ENCODE measurements at places on chromosomes 11 and 22. TPM values are rescaled to one million over a fixed set of nuclear protein-coding genes. Genes with fewer than 3 reads are reported as not detected.
A peak's percentile ranks its signal among the peaks of the same experiment; 100 is the strongest.

DNA sequence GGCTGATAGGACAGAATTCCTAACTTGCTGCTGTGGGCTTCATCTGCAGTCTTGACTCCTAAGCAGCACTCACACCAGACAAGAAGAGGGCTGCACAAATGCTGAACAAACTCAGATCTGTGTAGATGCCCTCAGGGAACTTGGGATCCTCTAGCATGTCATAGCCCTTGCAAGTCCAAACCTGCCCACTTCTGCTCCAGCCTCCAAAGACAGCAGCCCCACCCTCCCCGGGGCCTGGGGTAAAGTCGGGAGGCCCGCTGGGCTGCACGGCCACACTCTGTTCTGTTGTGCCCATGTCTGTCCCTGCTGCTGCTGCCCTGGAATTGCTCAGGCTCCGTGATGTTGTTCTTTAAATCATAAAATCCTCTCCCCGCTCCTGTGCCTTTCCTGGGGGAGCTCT is 28.3 kb downstream of the DRD2 start:
- no peak overlapping the region for H3K4me3 ChIP-seq
- DNase-seq = no peak
- H3K27me3 ChIP-seq = no peaks in the 10 kb centered on the region
- H3K36me3 ChIP-seq = no peaks in the 10 kb centered on the region
- H3K27ac ChIP-seq = no peak overlapping the region

DNA sequence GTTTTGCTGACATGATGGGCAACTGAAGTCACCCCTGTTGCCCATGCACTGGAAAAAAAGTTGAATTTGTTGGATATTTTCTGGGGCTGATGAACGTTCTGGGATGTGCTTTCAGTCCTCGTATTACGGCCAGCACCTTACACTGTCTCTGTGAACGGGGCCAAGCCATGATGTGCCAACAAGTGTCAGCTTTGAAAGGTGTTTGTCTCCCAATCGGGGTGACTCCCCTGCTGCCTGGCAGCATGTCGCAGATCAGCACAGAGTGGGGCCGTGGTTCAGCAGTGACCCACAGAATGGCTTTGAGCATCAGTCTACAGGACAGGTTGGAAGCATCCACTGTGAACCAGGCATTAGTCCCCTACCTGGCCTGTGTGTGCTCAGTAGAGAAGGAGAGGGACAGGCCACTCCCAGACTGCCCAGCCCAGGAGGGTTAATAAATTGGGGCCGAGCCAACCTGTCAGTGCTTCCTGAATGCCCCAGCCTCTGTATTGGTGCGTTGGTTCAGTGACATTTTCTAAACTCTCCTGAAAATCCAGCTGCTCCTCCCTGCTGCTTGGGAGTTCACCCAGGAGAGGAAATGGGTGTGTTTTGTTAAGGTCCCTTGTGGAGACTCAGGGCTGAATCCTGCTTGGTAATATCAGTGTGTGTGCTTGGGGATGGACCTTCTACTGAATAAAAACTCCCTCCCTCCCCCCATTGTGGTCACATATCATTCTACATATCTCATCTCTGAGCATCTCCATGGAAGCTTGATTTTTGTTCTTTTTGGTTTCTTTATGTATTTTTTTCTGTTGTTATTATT is 50.7 kb upstream of the TTC12 start:
- no peaks in the 10 kb centered on the region for H3K27me3 ChIP-seq
- DNase-seq = no peak
- no peak overlapping the region for H3K4me3 ChIP-seq
- no peak overlapping the region for H3K27ac ChIP-seq
- H3K4me1 ChIP-seq = no peaks in the 10 kb centered on the region

The DEPDC7 gene
- 0.77 TPM for total RNA-seq

DNA sequence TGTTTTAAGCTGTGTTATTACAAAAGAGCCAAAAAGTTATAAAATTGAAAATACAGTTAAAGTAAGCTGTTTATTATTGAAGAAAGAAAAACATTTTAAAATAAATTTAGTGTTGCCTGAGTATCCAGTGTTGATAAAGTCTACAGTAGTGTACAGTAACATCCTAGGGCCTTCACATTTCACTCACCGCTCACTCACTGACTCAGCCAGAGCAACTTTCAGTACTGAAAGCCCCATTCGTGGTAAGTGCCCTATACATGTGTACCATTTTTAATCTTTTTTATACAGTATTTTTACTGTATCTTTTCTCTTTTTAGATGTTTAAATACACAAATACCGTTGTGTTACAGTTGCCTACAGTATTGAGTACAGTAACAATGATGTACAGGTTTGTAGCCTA is 35.0 kb downstream of the POLD3 start:
- H3K4me1 ChIP-seq = no peaks in the 10 kb centered on the region
- H3K27me3 ChIP-seq = no peaks in the 10 kb centered on the region
- DNase-seq = no peak
- peaks cover 6% of the 10 kb centered on the region for H3K36me3 ChIP-seq
- no peak overlapping the region for H3K27ac ChIP-seq

- no peak overlapping the region for H3K4me3 ChIP-seq
- H3K27me3 ChIP-seq = no peaks in the 10 kb centered on the region
- H3K27ac ChIP-seq = no peak overlapping the region
These were observed 15.6 kb upstream of the INCENP start for GRCh38 chr11:62108017-62108750.

GRCh38 chr11:102177974-102178631 is 67.9 kb downstream of the YAP1 start:
- H3K4me1 ChIP-seq = no peaks in the 10 kb centered on the region
- H3K4me3 ChIP-seq = no peak overlapping the region
- H3K36me3 ChIP-seq = peaks cover 2% of the 10 kb centered on the region
- H3K27ac ChIP-seq = peak overlapping the region; percentile 70

DNA sequence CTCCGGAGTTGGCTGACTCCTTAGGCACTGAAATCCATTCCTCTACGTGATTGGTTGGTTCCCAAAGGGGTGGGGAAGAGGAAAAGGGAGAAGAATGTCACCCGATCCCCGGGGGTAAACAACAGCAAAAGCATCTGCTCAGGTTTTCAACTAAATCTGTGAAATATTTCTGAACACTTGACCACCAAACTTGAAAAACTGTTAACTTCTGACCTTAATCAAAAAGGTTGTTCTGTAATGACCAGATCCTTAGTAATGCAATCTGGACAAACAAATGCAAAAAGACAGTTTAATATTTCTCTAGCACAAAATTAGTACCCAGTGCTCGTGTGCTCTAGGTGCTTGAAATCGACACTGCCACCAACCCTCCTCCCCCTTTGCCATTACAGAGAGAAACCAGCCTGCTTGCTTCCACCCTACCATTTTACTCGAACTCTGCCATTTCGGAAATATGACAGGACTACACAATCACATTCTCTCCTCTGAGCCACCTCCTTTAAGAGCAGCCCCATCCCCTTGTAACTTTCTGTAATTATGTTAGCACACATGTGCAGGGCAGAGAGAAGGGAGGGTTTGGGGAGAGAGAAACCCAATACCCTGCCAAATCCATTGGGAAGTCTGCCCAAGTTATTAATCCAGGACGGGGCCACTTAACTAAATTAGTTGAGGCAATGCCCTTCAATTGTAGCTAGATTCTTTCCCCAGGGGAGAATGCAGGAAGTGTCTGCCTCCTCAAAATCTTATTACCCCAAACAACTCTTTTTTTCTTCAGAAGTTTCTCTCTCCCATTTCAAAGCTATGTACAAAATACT is 113.8 kb downstream of the RBFOX2 start:
- H3K4me3 ChIP-seq = no peak overlapping the region
- no peaks in the 10 kb centered on the region for H3K27me3 ChIP-seq
- H3K36me3 ChIP-seq = no peaks in the 10 kb centered on the region
- peaks cover 3% of the 10 kb centered on the region for H3K4me1 ChIP-seq
- peak; percentile 87 for DNase-seq
- peak overlapping the region; percentile 77 for H3K27ac ChIP-seq

- no peak overlapping the region for H3K4me3 ChIP-seq
- H3K36me3 ChIP-seq = no peaks in the 10 kb centered on the region
- no peaks in the 10 kb centered on the region for H3K27me3 ChIP-seq
These were observed 213.0 kb upstream of the NARS2 start for GRCh38 chr11:78787696-78788095.

The MOGAT2 gene
- total RNA-seq = not detected

DNA sequence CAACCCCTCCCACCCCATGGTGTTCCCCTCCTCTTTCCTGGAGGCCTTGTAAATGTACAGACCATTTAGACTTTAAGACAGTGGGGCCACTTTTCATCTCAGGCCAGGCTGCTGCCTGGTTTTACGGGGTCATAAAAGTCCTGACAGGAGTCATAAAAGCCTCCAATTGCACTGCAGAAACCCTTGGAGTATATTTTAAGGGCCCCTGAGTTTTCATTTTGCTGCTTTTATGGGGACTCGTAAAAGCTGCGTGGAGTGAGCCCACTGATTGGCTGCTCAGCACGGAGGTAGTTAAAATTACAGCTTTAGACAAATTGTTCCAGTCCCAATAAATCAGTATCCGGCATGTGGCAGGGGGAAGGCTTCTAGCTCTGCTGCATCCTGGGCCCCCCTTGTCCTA is 627.6 kb downstream of the NTM start:
- no peak overlapping the region for H3K27ac ChIP-seq
- no peak overlapping the region for H3K4me3 ChIP-seq
- H3K36me3 ChIP-seq = no peaks in the 10 kb centered on the region
- no peaks in the 10 kb centered on the region for H3K27me3 ChIP-seq
- no peak for DNase-seq

The ACCSL gene
- total RNA-seq = 0.14 TPM

DNA sequence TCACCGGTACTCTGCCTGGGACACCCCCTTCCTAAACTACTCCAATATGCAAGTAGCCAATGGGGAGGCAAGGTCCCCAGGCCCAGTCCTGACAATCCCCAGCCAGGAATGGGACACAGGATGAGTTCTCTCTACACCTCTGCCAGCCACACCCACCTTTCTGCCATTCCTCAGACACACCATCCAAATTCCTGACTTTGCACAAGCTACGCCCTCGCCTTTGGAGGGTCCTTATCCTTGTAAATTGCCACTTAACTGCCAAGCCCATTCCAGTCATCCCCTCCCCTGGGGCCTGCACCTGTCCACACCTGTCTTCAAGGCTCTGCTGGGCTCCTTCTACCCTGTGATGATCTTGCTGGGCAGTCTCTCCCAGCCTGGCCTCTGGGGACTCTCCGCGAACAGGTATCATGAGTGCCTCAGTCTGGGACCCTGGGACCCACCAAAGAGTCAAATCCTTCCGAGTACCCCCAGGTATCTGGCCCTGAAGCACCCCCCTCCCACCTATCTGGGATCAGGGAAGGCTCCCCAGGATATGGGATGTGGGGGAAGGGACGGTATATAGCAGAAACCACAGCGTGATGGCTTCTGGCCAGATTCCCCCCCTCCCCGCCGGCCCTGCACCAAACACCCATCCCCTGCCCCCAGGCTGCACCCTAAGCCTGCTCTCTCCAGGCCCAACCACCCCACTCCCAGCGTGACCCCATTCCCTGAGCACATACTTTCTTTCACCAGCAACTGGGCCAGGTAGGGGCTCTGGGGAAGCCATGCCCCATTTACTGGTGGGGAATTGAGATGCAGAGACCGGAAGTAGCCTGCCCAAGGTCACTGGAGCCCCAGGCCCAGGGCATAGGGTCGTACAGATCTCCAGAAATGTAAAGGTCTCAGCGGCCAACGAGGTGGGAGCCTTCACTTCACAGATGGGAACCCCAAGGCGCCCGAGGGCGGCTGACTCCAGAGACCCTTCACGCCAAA is 806 bp downstream of the ARAP1 start:
- peak overlapping the region; percentile 75 for H3K27ac ChIP-seq
- no peaks in the 10 kb centered on the region for H3K27me3 ChIP-seq
- H3K36me3 ChIP-seq = no peaks in the 10 kb centered on the region
- H3K4me1 ChIP-seq = peaks cover 17% of the 10 kb centered on the region

DNA sequence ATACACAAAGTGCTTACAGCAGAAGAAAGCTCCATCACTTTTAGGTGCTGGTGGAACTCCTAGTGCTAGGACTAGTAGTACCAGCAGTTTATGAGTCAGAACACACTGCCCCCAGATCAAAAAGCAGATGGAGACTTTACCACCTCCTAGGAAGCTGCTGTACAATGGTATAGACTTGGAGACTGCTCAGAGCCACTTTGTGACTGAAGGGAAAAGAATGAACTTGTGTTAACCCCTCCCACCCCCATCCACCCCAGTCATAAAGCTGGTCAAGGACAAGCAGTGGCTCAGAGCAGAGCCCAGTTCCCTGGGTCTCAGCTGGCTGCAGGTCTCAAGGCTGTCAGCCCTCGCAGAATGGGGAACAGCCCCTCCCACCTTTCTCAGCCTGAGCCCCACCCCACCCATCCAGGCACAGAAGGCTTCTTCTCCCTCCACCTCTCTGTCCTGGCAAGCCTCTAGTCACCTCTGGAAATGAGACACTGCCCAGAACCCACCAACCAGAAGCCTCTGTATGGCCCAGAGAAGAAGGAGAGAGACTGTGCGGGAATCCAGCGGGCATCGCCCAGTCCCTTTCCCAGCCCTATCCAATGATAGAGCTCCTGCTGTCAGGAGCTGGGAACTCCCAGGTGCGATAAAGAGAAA is 23.8 kb downstream of the PACSIN2 start:
- no peak for DNase-seq
- H3K36me3 ChIP-seq = no peaks in the 10 kb centered on the region
- H3K27me3 ChIP-seq = no peaks in the 10 kb centered on the region
- H3K27ac ChIP-seq = no peak overlapping the region
- H3K4me1 ChIP-seq = peaks cover 15% of the 10 kb centered on the region

DNA sequence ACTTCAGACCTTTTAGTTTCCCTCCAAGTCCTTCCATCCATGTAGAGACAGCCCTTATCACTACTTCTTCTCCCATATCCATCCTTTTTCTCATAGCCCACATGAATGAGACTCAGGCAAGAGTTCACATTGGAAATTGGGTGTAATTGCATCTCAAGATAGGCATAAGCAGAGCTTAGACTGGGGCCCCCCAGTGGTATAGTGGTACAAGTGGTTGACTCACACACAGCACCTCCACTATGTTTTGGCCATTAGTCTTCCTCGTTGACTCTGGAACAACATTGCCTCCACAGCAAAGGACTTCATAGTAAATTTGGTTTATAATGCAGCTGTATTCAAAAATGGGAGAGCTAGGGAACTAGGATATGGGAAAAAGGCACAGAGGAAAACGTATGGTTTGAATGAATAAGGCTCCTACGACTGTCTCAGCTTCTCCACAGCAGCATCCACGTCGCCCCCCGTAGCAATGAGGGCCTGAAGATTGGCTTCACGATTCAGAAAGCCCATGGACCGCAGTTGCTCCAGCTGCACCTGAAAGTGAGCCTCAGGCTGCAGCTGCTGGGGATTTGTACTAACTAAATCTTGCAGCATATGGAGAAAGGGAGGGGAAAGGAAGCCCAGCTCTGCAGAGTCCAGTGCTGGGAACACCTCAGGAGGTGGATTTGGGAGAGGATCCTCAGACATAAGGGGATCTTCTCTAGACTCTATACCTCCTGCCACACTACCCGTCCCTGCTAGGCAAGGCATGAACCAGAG is 2.4 kb downstream of the UBQLN3 start:
- no peaks in the 10 kb centered on the region for H3K27me3 ChIP-seq
- no peak overlapping the region for H3K4me3 ChIP-seq
- DNase-seq = no peak
- no peaks in the 10 kb centered on the region for H3K4me1 ChIP-seq

The CSRP3 gene
- 3.5 TPM for total RNA-seq

The CHRM4 gene
- 0.28 TPM for total RNA-seq

Measured in lung (tissue), 17 donors.